HFFc6 (cell line): ENCODE measurements at places on chromosomes 7 and 10.

DNA sequence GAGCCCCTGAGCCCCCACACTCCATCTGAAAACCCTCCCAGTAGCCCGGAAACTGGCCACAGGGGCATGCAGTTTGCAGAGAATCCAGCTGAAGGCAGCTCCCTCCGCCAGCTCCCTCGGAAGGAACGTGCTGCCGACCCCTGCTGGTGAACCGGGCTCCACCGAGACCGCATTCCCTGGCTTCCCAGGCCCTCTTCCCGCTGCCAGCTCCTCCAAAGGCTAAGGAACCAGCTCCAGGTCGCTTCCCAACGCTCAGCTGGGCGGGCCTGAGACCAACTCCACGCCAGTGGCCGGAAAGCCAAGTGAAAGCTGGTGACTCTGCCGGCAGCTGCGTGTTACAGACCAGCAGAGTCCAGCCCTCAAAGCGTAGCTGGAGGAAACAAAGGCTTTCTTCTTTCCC lies 35.8 kb downstream of the GPER1 start:
- no peak for DNase-seq

DNA sequence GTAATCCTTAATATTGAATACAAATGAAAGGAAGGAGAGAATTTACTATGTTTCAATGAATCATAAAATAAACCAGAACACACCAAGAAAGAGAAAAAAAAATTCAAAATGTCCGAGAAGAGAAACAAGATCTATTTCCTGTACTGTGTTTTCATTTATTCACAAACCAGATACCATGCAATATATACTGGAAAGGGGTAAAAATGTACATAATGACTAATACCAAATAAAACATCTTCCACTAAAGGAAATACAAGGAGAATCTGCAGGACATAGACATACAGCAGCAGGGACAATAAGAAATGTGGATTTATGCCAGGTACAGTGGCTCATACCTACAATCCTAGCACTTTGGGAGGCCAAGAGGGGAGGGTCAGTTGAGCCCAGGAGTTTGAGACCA lies 24.3 kb upstream of the TMEM26 start:
- DNase-seq, result no peak

DNA sequence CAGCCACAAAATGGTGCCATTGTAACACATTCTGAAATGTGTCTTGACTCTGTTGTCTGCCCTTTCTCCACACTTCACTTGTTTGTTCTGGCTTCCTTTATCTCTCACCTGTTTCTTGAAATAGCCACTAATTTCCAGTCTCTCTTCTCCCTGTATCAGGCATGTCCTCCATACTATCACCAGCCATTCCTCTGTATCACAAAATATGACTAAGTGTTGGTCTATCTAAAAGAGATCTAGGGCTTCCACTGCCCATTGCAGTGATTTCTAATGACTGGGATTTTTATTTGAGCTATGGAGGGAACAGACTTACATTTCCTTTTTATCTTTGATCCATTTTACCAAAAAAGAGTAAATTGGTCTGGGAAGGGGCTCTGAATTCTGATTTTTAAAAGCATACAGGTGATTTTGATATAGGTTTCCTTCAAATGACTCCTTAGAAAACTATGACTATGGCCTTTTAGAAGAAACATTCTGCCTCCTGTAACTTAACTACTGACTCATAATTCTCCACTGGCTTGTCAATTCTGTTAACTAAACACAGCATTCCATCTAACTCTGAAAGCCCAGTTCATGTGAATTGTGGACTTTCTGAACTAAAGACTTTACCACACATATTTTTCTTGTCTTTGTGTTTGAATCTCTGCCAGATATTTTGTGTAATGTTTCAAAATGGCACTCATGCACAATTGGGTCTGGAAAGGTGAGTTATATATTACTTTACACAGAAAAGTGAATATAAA lies 1121.4 kb downstream of the XPNPEP1 start:
- DNase-seq, result peak; percentile 75

DNA sequence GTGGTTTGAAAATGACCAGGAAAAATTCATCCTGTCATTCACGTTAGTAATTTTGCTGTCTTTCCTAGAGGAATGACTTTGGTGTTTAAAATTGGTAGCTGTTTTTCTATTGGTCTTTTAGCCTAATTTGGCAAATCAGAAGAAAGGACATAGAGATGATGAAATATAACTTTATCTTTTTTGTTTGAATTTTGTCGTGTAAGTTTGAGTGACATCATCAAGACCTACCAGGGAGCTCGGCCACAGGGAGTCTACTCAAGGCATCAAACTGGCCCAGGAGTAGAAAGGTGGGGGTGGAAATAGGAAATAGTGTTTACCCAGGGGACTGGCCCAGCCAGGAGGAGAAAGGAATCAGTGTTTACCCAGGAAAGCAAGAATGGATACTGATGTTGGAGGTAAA lies 21.0 kb upstream of the TSPAN14 start:
- DNase-seq, result no peak

DNA sequence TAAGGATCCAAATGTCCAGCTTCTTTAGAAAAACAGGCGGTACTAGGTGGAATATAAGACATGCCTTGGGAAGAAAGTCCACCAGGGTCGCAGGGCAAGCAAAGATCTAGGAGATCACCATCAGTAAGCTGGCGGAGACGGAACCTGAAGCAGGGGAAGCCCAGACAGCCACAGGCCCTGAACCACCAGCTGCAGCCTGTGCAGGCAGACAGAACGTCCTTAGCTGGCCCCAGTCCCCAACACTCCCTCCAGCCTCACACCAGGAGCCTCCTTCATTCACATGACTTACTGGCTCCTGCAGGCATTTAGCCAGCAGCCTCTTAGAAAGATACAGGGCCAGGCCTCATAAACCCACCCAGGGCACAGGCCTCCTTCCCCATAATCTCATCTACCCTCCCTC lies 17.4 kb downstream of the RGS10 start:
- no peak for DNase-seq

GRCh38 chr7:16930946-16931345 lies 49.2 kb upstream of the AGR3 start:
- no peak for DNase-seq

- no peak for DNase-seq
Observed at GRCh38 chr10:34223658-34224057, 591.4 kb downstream of the PARD3 start.

DNA sequence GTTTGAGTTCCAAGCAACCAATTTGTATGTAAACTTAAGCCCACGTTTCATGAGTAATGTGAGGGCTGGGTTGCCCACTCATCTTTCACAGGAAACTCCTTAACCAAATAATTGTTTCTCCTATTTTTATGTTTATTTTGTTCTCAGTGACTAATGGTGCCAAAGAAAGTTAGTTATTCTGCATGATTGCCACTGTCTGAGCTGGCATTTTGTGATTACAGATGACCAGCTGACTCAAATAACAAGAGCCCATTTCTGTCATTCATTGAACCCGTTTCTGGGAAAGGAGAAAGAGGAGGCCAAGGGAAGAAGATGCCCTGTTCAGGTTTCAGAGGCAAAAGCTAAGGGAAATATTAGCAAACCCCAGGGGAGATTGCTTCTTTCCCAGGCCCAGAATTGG lies 186.9 kb upstream of the MYO3A start:
- DNase-seq, result no peak

- DNase-seq, result no peak
Observed at GRCh38 chr7:137371616-137372015, 28.1 kb upstream of the PTN start.

- no peak for DNase-seq
Observed at GRCh38 chr7:98565103-98565502, 52.0 kb upstream of the NPTX2 start.

DNA sequence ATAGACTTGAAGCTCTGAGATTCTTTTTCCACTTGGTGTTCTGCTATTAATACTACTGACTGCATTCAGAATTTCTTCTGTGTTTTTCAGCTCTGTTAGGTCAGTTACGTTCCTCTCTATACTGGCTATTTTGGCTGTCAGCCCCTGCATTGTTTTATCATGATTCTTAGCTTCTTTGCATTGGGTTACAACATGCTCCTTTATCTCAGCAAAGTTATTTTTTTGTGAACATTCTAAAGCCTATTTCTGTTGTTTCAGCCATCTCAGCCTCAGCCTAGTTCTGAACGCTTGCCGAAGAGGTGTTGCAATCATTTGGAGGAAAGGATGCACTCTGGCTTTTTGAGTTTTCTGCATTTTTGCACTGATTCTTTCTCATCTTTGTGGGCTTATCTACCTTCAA lies 201.5 kb upstream of the GNAI1 start:
- DNase-seq, result peak; percentile 63

- peak; percentile 15 for DNase-seq
Observed at GRCh38 chr7:130476297-130477150, 15.4 kb upstream of the MEST start.

DNA sequence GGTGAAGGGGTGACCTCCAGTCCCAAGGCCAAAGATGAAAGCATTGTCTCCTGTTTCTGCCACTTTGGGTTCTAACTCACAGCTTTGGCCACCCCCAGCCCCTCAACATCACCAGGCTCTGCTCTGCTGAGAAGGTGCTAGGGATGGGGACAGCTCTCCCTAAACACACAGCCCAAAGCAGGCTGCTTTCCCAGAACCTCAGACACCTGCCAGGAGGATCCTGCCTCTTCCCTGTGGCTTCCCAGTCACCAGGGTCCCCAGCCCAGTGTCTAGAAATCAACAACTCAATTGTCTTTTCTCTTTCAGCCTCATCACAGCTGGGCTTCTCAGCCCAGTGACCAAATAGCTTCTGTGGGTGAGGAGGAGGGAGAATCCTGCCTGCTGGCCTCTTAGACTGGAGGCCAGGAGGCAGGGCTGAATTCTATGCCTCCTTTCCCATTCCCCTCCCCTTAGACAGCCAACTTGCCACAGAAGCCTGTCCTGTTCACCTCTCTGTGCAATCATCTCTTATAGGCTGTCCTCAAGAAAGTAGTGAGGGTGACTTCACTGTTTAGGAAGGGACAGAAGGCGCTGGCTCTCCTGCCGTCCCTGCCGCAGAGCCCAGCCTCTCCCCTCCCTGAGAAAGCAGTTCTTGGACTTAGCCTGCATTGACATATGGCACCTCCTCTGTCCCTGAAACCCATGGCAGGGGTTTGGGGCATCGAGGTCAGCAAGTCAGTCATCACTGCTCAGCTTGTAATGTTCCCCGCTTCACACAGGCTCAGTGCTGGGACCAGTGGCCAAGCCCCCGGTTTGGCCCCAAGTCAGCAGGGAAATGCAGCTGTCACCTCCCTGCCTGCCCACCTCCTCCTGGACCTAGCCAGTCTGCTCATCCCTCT lies 3.7 kb downstream of the FGF8 start:
- DNase-seq, result no peak

GRCh38 chr7:103866919-103867318 lies 122.5 kb downstream of the RELN start:
- no peak for DNase-seq

GRCh38 chr10:121236621-121237020 lies 361.6 kb downstream of the FGFR2 start:
- no peak for DNase-seq

- DNase-seq, result no peak
Observed at GRCh38 chr10:69663369-69663947, 33.4 kb downstream of the FAM241B start.

- DNase-seq, result no peak
Observed at GRCh38 chr7:3107889-3108570, 64.4 kb upstream of the CARD11 start.

DNA sequence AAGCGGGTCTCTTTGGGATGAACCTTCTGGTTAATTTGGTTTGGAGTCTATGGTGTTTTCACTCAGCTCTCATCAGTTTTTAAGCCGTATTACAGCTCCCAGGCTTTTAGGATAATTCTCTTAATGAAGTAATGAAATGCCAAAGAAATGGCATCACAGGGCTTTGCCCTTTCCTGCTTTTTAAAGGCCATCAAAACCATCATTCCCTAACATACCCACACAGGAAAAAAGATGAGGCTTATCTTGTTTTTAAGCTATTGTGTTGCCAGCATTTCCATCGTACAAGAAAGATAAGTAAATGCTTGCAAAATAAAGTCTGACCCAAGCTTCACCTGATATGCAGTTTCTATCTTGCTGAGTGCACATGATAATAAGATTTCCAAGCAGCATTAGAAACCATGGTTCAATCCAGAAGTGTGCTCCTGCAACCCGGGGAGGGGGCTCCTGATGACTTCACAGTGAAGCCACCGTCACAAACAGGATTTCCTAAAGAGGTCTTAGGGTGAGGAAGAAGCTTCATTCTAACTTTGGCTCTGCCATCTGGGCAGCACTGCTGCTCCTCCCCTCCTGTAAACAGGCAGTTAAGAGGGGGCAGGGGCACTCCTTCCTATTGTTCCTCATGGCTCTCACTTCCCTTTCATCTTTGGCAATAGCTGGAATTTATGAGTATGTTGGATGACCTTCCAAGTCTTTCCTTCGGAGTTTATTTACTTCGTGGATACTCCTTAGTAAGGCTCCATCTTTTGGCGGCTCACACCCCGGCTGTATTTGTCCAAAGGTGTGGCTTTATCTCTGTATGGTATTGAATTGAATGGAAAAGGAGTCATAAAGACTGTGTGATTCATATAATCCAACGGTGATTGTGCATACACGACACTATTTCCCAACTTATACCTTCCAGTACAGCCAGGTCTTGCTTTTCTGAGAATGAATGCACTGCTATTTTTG lies 55.2 kb upstream of the FAM133B start:
- no peak for DNase-seq

- DNase-seq, result no peak
Observed at GRCh38 chr10:78774999-78775711, 293.6 kb upstream of the ZMIZ1 start.

GRCh38 chr10:43160046-43160920 lies 22.0 kb downstream of the CSGALNACT2 start:
- DNase-seq, result peak; percentile 57

DNA sequence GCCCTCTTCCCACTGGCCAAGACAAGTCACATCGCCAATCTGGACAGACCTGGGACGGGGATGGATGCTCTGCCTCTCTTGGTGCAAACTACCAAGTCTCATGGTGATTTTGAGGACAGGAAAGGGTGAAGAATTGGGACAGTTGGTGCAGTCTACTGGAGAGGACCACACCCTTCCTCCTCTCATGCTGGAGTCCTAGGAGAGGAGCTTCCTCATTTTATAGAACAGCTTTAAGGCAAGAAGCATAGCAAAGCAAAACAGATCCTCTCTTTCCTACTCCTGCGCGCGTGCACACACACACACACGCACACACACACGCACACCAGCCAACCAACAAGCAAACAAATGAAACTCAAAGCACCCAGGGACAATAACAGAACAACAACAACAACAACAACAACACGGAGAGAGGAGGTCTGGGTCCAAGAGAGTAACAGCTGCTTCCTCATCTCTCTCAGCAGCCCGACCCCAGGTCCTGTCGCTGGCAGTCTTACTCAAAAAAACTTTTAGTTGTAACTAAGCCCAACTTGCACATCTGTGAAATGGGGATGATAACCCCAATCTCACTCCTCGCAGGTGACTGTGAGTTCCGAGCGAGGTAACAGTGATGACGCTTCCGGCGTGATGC lies 83.4 kb downstream of the TMEM178B start:
- DNase-seq, result no peak

DNA sequence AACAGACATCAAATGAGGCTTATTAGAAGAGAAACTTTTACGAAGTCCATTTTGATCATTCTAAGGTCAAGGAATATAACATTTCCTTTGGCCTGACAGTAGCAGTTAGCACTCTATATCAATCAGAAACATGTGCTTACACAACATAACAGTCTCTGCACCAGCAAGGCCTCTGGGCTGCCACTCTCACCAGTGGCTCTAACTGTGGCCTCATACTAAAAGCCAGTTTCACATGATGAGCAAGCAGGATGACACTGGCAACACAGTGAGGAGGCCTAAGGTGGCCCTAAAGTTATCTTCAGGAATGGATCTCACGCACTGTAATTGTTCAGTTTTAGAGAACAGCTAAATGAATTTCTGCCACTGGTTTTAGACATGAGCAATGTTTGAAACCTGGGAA lies 126.8 kb downstream of the COBL start:
- DNase-seq, result no peak
